ENCODE measurements at places on chromosomes 7 and 10.

GRCh38 chr7:36625247-36625646, 99.0 kb downstream of the AOAH start:
- no peak for DNase-seq

DNA sequence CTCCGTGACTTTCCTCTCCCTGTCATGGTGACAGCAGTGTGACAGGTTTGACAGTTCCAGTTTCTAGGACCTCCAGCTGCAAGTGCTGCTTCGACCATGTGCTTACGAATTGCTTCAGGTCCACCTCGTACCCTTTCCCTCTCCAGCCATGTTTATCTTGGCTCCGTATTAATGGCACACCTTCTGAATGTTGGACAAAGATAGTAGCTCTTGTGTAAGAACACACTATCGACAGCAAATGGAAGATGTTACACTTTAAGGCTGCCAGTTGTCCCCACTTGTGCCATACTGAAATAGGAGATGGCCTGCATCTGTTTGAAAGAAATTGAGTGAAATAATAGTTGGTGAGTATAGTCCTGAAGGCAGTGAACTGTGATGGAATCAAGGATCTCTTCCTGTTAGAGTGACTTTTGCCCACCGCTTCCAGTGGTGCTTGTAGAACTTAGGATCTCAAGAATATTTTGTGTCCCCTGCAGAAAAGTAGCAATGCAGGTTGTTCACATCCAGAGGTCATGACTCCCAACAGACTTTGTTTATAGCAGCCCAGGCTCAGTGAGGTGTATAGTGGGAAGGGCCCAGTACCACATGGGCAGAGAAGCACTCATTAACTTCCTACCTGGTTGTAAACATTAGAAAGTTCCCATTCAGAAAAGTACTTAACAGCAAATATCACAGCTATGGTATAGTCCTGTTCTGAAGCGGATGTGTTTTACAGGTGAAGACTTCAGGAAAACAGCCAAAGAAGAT, 629.7 kb upstream of the GALNT17 start:
- no peak for DNase-seq

DNA sequence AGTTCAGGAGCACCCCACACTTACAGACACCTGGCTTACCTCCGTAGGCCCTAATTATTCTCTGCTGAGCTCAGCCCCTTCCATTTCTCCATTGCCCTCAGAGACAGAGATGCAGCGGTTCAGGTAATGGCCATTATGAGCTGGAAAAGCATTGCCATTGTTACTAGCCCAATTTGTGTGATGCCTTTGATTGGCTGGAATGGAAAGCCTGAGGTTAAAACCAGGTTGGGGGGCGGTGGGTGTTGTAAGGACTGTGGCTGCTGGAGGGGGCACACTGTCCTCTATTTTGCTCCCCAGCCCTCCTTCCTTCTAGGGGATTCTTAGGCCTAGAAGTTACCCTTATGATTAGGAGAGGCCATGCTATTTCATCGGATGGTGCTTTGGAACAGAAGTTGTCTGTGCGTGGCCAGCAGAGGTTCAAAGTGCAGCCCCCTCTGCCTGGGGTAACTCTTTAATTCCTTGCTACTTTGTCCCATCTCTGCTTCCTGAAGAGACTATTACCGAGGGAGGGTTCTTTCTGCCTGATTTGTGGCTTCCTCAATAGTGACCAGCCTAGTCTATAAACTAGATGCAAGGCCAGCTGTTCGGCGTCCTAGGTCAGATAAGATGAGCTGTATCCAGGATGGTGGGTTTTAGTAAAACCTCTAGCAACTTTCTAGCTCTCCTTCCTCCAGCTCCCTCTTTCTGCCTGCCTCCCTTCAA, 14.2 kb upstream of the ACSL5 start:
- no peak for DNase-seq

- no peak for DNase-seq
Observed at GRCh38 chr10:116910910-116911309, 61.6 kb downstream of the ENO4 start.

Measured in 8988T (cell line).